Stimulated activated CD8-positive, alpha-beta memory T cell treated with anti-CD3 and anti-CD28 coated beads, Interleukin-7, amount 100 ng/mL, for 1 hour (primary cell): ENCODE measurements at places on chromosomes 6 and 20.

DNA sequence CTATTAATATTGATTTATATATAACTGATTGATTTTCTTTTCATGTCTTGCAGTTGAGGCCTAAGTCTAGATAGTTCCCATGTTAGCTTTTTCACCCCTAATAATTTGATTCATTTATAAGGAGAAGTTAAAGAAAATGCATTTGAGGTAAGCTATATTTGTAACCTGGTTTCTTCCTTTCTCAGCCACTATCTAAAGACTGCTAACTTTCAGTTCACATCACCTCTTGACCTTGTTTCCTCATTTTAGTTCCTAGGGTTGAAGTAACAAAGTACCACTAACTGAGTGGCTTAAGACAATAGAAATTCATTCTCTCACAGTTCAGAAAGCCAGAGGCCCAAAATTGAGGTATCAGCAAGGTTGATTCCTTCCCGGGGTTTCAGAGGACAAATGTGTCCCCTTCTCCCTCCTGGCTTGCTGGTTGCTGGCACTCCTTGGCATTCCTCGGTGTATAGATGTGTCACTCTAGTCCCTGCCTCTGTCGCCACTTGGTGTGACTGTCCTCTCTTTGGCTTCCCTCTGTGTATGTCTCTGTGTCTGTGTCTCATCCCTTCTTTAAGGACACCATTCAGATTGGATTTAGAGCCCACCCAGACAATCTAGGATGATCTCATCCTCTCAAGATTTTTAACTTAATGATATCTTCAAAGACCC is 55.9 kb upstream of the C20orf144 start:
- DNase-seq, result no peak

DNA sequence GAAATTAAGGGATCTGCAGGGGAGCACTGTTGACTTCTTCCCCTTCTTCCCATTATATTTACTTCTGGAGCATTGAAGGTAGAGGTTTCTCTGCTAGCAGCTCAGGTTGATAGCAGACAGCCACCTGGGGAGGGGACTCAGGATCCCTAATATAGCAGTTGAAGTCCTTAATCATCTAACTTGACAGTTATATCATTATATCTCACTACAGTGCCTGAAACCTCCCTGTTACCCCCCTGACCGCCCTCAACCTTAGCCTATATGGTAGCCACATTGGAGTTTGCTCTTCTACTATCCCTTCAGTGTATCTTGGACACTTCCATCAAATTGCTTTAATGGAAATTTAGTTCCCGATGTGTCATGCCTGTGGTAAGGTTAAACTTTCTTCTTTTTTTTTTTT is 7.0 kb downstream of the RALGAPB start:
- DNase-seq, result no peak

DNA sequence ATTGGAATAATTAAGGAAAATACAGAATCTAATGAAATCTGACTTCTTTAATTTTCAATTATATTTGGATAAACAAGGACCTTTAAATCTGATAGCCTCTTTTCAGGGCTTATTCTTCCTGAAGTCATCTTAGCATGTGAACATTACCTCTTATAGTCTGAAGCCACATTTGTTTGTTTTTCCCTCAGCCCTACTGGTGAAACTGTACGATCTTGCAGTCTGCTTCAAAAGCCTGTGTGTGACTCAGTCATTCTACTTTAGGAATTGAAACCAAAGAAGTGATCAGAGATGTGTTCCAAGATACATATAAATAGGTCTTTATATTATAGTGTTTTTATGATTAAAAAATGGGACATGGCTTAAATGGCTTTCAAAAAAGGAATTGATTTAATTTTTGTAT is 67.5 kb downstream of the MACROD2 start:
- DNase-seq, result no peak

DNA sequence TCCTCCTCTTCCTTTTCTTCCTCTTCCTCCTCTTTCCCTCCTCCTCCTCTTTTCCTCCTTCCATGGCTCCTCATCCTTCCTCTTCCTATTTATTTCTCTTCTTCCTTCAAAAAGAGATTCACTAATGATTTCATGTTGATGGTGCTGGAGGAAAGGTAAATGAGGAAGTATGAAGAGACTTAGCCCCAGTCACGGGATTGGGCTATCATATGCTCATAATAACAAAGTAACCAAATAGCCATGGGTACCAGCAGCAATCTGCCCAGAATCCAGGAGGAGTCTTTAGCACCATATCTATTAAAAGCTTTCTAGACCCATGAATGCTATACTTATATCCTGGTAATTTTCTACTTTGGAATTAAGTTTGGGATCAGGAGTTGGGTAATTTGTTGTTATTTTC is 910.9 kb upstream of the MAP3K7 start:
- DNase-seq, result no peak

- DNase-seq, result no peak
Observed at GRCh38 chr6:83061190-83061589, 4.5 kb downstream of the UBE3D start.

DNA sequence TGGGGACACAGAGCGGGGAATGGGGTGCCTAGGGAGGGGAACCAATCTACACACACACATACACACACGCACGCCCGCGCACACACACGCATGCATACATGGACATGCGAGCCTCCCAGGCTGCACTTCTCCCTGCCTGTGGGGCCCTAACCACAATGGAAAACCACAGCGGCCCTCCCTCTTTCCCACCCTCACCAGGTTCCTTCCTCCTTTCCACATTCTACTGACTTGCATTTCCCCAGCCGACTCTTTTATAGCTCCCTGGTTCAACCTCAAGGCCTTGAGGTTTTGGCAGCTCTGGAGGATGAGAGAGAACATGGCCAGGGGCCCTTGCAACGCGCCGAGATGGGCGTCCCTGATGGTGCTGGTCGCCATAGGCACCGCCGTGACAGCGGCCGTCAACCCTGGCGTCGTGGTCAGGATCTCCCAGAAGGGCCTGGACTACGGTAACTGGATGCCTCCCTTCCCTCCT is at the start of gene BPI:
TSS of gene BPI (plus strand) at position 249 of the 472 bp plus-strand sequence. CDS start at position 317, 68 bp downstream.
- no peak for DNase-seq

DNA sequence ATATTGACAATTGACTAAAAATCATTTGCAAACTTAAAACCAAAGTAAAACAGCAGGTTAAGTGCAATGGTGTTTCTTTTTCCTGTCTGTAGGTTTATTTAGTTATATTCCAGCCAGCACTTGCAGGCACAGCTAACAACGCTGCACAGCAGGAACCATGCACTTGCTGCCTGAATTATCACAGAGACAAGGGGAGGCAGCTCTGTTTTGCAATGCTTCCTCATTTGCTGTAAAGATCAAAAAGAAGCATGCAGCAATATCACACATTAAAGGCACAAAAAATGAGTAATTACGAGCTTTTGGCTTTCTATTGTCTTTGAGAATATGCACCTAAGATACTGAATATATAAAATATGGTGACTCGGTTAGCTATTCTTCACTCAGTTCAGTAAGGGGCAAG is 241.9 kb downstream of the EPHA7 start:
- DNase-seq, result no peak

DNA sequence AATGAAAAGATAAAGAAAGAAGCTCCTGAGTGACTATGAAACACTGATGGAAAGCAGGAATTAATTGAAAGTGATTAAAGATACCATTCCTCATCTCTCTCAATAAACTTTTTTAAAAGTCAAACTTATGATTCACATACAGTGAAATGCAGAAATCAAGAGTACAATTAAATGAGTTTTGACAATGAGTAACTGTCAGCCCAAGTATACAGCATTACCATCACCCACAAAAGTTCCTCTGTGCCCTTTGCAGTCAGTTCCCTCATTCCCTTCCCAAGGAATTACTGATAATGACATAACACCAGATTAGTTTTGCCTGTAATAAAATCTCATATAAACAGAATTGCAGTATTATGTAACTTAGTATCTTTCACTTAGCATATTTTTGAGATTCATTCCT is 44.5 kb downstream of the ATG5 start:
- no peak for DNase-seq

- DNase-seq, result no peak
Observed at GRCh38 chr20:33609504-33609903, 52.6 kb upstream of the C20orf144 start.

DNA sequence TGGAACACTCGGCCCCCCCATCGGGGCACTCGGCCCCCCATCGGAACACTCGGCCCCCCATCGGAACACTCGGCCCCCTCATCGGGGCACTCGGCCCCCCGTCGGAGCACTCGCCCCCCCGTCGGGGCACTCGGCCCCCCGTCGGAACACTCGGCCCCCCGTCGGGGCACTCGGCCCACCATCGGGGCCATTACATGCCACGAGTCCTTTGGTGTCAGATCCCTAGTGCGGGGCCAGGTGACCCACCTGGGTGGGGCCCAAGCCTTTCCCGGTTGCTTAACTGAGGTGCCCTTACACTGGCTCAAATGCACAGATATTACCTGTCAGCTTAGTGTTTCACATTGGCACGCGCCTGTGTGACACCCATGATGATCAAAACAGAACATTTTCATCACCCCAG is 95.9 kb downstream of the TAF4 start:
- DNase-seq, result no peak

GRCh38 chr6:29947077-29947980 is 5.0 kb downstream of the HLA-A start:
- DNase-seq, result no peak

DNA sequence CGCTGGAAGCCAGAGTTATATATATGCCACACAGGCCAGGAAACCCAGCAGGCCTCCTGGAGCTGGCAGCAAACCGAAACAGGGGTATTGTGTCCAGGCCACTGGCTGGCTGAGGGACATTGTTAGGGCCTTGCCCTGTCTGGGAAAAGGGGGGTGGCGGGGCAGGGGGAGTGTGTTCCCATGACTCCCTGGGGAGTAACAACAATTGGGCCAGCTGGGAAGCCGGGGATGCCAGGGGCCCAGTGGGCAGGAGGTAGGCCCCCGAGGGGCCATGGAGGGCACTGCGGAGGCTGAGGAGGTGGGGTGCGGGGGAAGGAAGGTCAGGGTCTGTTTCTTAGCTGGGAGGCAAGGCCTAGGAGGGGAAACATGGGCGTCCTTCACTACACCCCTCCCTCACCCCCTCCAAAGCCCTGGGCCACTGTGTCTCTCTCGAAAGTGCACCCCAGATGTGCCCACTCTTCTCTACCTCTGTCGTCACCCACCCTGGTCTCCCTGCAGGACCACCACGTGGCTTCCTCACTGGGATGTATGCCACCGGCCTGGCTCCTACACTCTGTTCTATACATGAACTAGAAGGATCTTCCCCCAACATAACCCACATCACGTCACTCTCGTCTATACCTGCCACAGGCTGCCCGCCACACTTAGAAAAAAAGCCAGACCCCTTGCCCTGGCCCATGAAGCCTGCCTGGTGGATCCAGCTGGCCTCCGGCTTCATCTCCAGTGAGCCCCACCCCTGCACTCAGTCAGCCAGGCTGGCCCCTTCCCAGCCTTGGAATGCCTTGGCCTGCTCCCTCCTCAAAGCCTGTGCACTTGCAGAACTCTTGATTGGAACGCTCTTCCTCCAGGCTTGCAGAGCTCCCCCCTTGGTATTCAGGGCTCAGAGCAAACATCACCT is 7.8 kb upstream of the E2F1 start:
- no peak for DNase-seq

DNA sequence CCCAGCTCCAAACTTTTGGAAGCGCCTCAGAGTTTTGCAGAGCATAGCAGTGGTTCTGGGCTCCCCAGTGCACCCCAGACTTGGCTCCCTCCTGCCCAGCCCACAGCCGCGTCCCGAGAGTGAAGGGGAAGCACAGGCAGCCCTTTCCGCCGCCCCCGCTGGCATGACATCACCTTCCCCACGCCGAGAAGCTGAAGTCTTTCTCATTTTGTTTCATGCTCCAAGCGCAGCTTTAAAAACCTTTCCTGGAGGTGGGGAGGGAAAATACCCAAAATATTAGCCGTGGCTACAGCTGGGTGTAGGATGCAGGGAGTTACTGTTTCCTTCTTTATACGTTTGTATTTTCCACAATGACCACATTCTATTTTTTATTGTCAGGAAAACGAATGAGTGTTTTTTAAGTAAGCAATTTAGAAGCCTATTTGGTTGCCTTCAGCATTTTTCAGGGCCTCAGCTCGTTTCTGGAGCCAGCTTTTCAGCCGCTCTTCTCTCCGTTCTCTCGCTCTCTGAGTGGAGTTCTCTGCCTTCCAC is 72.9 kb downstream of the SNX5 start:
- DNase-seq, result peak; percentile 11

DNA sequence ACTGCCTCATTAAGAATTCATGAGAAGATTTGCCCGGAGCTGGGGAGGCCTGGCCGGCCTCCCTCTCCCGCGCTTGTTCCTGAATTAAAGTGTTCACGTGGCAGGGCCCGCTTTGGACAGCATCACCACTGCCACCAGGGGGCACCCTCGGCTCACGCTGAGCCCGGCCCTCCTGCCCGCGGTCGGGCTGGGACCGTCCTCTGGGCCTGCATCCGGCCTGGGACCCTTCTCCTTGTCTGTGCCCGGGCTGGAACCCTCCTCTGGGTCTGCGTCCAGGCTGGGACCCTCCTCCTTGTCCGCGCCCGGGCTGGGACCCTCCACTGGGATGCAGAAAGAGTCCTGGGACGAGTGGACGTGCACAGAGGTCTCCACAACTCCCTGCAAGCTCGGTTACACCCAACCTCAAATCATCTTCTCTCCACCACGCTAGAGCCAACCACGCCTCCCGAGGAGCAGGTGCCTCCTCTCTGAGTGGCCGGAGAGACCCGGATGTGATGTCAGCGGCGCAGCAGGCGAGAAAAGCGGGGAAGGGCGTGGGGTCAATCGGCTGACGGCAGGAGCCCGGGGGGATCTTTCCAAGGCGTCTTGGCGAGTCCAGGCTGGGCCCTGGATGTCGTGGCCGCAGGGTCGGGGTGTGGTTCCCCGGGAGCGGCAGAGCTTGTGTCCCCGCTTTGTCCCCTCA is 50.9 kb upstream of the DACT2 start:
- peak; percentile 23 for DNase-seq

DNA sequence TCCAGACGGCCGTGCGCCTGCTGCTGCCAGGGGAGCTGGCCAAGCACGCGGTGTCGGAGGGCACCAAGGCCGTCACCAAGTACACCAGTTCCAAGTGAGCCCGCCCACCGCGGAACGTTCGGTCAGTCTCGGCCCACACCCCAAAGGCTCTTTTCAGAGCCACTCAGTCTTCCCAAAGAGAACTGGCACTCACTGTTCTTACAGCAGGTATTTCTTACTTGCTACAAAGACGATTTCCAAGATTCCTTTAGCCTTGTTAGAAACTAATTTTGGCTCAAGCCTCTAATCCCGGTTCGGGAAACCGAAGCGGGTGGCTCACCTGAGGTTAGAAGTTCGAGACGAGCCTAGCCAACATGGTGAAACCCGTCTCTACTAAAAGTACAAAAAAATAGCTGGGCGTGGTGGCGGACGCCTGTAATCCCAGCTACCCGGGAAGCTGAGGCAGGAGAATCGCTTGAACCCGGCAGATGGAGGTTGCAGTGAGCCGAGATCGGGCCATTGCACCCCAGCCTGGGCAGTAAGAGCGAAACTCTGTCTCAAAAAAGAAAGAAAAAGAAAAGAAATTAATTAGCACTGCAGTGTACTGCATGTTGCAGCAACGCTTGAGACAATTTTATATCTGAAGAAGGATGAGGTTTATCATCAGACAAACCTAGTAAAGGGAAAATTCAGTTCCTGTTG is 73.1 kb downstream of the OR2B2 start:
- no peak for DNase-seq

DNA sequence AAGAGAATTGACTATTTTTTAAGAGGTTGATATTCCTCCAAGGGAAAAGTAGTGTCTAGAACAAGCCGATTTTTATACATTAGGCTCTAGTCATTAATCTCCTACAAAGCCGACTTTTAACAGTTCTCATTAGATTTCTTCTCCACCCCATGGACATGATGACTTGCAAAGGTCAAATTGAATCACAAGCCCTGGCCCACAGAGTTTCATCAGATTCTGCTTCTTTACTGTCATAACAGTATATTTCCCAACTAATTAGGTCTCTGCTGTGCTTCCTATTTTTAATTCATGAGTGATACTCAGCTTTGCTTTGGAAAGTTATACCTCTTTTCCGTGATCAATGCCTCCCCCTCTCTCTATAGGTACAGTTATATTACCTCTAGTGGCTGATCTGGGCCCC is 90.6 kb upstream of the ADGRB3 start:
- DNase-seq, result no peak
